ENCODE measurements at places on chromosomes 2 and 18.
A peak's percentile ranks its signal among the peaks of the same experiment; 100 is the strongest.

DNA sequence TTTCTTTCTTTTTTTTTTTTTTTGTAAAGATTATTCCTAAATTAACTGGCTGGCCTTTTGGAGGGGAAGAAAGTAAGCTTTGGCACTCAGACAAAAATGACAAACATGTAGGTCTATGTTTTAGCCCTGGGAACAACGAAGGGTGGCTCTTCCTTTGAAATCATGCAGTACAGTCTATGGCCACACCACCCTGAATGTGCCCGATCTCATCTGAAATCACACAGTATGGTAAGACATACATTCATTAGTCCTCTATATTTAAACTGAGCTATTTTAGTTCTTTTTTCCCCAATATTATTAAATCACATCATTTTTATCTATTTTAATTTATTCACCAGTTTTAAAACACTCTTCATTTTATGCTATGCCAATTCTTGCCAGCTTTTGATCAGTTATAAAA, 48.2 kb downstream of the PLA2R1 start:
- H3K27me3 ChIP-seq: no peaks in the 10 kb centered on the region
- no peak overlapping the region for H3K4me3 ChIP-seq
- DNase-seq: no peak

DNA sequence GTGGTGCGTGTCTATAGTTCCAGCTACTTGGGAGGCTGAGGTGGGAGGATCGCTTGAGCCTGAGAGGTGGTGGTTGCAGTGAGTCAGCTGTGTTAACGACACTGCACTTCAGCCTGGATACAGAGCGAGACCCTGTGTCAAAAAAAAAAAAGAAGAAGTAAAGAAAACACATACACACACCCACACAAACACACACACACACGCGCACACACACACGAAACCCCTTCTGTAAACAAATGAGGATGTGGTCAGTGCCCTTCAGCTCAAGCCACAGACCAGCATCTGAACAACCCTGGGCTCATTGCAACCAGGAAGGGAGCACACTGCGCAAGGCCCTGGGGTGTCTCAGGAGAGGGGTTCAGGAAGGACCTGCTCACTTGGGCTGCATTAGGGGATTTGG, 47.9 kb upstream of the KCNF1 start:
- H3K4me1 ChIP-seq: peaks cover 24% of the 10 kb centered on the region
- DNase-seq: no peak
- no peaks in the 10 kb centered on the region for H3K36me3 ChIP-seq
- H3K27ac ChIP-seq: no peak overlapping the region
- H3K4me3 ChIP-seq: no peak overlapping the region

DNA sequence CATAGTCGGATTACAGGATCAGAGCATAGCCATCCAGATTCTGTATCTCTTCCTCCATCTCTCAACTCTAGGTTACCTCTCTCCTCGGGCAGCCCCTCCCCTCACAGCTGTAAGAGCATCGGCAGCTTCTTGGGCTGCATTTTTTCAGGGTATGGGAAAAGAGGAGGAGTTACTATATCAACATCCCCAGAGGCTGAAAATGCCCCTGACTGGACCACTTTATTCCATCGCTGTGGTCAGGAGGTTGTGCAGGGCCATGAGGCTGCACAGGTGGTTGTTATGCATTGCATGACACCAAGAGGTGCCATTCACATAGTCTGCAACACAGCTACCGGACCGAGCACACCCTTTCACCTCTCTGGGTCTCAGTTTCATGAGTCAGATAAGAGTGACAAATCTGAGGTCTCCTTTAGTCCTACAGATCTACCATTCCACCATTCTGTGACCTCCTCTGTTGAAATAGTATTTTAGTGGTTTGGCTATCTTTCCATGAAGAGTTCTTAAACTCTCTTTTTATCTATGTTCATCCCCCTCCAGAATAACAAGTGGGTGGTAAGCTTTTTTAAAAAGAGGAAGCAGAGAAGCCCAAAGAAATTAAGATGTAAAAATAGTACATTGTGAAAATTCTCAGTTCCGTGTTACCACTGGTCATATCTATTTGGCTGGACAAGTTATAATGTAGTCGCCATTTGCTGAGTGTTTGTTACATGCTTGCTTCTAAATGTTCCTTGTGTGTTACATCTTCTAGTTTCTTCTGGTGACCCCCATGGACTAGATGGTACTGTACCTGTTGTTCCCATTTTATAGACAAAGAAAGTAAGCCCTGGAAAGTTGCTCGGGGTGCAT, 56.6 kb upstream of the SLC1A4 start:
- no peak overlapping the region for H3K27ac ChIP-seq
- H3K4me1 ChIP-seq: no peaks in the 10 kb centered on the region
- H3K27me3 ChIP-seq: peaks cover 50% of the 10 kb centered on the region
- DNase-seq: no peak
- no peak overlapping the region for H3K4me3 ChIP-seq

GRCh38 chr2:219225350-219225749, 4.1 kb downstream of the ATG9A start:
- peaks cover 9% of the 10 kb centered on the region for H3K36me3 ChIP-seq
- no peak overlapping the region for H3K4me3 ChIP-seq
- no peak for DNase-seq
- no peaks in the 10 kb centered on the region for H3K27me3 ChIP-seq
- H3K27ac ChIP-seq: no peak overlapping the region

- no peaks in the 10 kb centered on the region for H3K36me3 ChIP-seq
- H3K4me3 ChIP-seq: no peak overlapping the region
- peaks cover 16% of the 10 kb centered on the region for H3K27me3 ChIP-seq
- no peak for DNase-seq
These were observed 52.8 kb downstream of the LDLRAD4 start for GRCh38 chr18:13271302-13271911.

DNA sequence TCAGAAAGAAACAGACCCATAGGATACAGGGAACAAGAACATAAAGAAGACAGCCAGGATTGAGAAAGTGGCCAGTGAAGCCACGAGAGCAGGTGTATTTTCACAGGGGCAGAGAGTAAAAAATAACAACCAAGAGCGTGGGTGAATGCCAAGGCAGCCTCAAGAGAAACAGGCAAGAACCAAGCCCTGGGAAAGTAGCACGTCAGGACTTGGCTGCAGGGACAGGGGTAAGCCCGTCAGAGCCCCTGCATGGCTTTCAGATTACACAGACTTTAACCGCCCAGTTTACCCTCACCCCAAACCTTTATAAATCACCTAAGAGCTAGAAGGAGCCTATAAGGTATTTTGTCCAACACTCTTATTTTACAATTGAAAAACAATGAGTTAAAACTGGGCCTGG, 43.7 kb downstream of the ARL4C start:
- H3K4me3 ChIP-seq: no peak overlapping the region
- peaks cover 62% of the 10 kb centered on the region for H3K4me1 ChIP-seq
- peak overlapping the region; percentile 91 for H3K27ac ChIP-seq
- H3K27me3 ChIP-seq: no peaks in the 10 kb centered on the region
- H3K36me3 ChIP-seq: peaks cover 24% of the 10 kb centered on the region

- H3K4me3 ChIP-seq: no peak overlapping the region
- H3K27me3 ChIP-seq: peaks cover 8% of the 10 kb centered on the region
- H3K4me1 ChIP-seq: peaks cover 4% of the 10 kb centered on the region
- H3K27ac ChIP-seq: no peak overlapping the region
- no peaks in the 10 kb centered on the region for H3K36me3 ChIP-seq
- no peak for DNase-seq
These were observed 6.1 kb upstream of the CUL3 start for GRCh38 chr2:224591220-224591619.

DNA sequence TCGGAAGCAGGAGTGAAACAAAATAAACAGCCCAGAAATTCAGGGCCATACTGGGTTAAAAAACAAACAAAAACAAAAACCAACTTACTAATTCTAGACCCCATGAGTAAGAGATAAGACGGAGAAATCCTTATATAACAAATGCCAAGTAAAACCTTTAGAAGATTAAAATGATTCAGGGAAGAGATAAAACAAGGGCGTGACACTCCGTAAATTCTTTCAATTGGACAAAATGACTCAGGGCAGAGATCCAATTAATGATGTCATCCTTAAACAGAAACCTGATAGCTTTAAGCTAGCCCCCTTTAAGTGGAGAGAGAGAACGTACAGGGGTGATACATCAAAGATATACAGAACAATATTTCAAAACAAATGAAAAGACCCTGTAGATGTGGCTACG, 317.4 kb downstream of the NBAS start:
- H3K27ac ChIP-seq: peak overlapping the region; percentile 6
- H3K36me3 ChIP-seq: peaks cover 8% of the 10 kb centered on the region

DNA sequence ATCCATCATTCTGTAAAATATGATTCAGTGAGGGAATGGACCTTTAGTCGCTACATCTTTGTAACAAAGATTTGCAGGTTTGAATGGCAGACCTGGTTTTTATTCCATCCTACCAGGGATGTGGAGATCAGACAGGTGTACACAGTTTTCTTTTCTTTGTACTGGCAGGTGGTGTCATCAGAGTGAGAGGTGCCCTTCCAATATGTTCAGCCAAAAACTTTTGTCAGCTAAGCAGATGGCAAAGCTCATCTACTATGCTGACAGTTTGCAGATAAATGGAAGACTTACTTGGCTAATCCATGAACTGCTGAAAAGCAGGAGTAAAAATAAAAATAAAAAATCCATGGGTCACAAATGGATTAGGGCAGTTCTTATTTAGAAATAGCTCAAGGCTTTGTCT, 185.5 kb upstream of the DOK6 start:
- DNase-seq: no peak
- no peaks in the 10 kb centered on the region for H3K4me1 ChIP-seq
- H3K27me3 ChIP-seq: no peaks in the 10 kb centered on the region

DNA sequence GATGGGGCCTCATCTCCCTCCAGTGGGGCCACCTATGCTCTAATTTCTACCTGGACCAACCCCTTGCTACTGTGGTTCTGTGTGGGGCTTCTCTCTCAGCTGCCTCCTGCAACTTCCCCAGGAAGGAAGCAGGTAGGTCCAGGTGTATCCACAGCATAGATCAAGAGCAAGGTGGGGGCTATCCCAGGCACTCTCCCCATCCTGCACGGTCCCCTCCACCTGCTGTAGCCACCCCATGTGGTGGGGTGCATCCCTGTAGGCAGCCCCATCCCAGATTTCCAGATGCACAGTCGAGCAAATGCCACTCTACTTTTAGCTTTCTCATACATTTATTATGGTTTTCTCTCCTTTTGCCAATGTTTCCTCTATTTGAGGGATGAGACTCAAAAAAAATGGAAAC, 156.1 kb downstream of the FBXO15 start:
- H3K27ac ChIP-seq: no peak overlapping the region
- H3K4me3 ChIP-seq: no peak overlapping the region
- H3K4me1 ChIP-seq: peaks cover 21% of the 10 kb centered on the region
- no peak for DNase-seq
- H3K36me3 ChIP-seq: peaks cover 12% of the 10 kb centered on the region

- H3K36me3 ChIP-seq: no peaks in the 10 kb centered on the region
- no peak for DNase-seq
- H3K27me3 ChIP-seq: peaks cover 5% of the 10 kb centered on the region
- no peak overlapping the region for H3K4me3 ChIP-seq
- no peaks in the 10 kb centered on the region for H3K4me1 ChIP-seq
These were observed 508.2 kb downstream of the TNS1 start for GRCh38 chr2:217494557-217494956.

DNA sequence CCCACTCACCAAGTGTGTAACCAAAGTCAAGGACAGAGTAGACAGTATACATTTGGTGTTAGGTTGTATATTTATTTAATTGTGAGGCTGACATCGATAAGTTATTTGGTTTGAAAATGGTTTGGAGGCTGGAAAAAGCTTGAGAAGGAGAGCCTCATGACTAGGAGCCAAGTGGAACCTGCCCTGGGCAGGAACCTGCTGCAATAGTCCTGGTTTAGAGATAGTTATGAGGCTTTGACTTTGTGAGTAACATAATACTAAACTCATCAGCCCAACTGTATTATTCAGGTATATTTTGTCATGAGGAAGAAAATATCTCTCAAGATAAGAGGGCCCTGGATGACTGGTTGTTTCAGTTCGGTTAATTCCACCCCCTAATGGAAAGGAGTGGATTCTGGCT, 234.3 kb upstream of the CYRIA start:
- H3K36me3 ChIP-seq: no peaks in the 10 kb centered on the region
- no peak overlapping the region for H3K27ac ChIP-seq
- H3K4me3 ChIP-seq: no peak overlapping the region
- DNase-seq: no peak
- no peaks in the 10 kb centered on the region for H3K27me3 ChIP-seq

DNA sequence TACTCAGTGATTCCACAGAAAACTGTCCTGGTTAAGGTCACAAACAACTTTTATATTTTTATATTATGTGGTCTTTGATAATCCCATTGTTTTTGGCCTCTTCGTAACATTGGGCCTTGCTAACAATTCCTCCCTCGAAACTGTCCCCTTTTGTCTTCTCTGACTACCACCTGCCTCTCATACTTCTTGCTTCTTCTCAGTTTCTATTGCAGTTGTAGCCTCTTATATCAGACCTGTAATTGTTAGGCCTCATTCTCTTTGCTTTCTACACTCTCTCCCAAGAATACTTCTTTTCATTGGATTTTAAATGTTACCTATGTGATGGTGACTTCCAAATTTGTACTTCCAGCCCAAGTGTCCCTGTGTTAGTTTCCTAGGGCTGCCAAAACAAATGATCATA, 44.7 kb downstream of the MC4R start:
- H3K36me3 ChIP-seq: no peaks in the 10 kb centered on the region
- no peaks in the 10 kb centered on the region for H3K27me3 ChIP-seq

DNA sequence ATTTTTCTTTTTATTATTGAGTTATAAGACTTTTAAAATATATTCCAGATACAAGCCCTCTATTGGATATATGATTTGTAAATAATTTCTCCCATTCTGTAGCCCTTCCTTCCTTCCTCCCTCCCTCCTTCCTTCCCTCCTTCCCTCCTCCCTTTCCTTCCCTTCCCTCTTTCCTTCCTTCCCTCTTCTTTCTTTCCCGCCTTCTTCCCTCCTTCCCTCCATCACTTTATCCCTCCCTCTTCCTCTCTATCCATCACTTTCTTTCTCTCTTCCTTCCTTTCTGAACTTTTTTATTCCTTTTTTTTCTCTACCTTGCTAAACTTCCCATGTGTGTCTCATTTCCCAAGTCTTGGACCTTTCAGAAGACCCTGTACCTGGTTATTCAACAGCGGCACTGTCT, 45.5 kb upstream of the ELOA2 start:
- H3K36me3 ChIP-seq: no peaks in the 10 kb centered on the region
- H3K4me3 ChIP-seq: no peak overlapping the region
- no peaks in the 10 kb centered on the region for H3K4me1 ChIP-seq
- no peak overlapping the region for H3K27ac ChIP-seq

- H3K4me3 ChIP-seq: no peak overlapping the region
- no peaks in the 10 kb centered on the region for H3K27me3 ChIP-seq
- H3K4me1 ChIP-seq: no peaks in the 10 kb centered on the region
- DNase-seq: no peak
- H3K27ac ChIP-seq: no peak overlapping the region
These were observed 466.7 kb upstream of the FSHR start for GRCh38 chr2:49621016-49621415.

Data from HFFc6 (cell line).